ENCODE measurements at places on chromosomes 12 and 14.

DNA sequence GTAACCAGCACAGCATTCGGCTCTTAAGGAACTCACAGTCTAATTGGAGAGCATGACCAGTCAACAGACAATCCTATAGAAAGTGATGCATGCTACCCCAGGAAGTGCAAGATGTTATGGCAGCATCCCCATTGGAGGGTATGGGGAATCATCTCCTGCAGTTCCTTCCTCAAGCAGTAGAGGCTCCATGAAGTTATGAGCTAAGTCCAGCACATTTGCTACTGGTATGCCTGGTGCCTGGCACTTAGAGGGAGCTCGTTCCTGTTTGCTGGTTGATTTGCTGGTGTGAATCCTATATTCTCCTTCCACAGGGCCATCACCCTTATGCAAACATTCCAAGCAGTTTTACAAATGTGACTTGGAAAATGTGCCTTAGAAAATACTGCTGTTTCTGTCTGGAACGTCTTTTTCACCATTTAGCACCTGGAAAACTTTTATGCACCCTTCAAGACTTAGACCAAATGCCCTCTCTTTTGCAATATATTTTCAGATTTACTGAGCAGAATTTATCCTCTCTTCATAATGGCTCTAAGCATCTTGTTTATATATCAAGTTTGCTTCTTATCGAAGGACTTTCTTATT lies 136.1 kb upstream of the WSCD2 start:
- DNase-seq = no peak

DNA sequence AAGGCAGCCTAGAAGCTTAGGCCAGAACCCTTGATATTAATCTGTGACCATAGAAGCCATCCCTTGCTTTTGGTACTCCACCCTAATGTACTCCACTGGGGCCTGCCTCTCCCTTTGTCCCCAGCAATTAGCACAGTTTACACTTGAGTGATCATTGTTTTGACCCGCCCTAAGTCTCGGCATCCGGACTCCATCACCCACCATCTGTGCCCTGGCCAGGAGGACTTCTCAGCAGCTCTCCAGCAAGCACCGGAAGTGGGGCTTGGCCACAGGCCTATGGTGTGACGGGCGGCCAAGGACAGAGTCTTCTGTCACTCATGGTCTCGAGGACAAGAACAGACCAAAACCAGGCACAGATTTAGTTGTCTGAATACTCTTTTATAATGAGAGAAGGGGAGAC lies 126.5 kb upstream of the NTF3 start:
- DNase-seq = no peak

DNA sequence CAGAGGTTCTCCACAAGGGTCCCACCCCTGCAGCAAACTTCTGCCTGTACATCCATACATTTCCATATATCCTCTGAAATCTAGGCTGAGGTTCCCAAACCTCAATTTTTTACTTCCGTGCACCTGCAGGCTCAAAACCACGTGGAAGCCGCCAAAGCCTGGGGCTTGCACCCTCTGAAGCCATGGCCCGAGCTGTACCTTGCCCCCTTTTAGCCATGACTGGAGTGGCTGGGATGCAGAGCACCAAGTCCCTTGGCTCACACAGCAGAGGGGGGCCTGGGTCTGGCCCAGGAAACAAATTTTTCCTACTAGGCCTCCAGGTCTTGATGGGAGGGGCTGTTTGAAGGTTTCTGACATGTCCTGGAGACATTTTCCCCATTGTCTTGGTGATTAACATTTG lies 84.4 kb downstream of the FSCB start:
- DNase-seq = no peak

DNA sequence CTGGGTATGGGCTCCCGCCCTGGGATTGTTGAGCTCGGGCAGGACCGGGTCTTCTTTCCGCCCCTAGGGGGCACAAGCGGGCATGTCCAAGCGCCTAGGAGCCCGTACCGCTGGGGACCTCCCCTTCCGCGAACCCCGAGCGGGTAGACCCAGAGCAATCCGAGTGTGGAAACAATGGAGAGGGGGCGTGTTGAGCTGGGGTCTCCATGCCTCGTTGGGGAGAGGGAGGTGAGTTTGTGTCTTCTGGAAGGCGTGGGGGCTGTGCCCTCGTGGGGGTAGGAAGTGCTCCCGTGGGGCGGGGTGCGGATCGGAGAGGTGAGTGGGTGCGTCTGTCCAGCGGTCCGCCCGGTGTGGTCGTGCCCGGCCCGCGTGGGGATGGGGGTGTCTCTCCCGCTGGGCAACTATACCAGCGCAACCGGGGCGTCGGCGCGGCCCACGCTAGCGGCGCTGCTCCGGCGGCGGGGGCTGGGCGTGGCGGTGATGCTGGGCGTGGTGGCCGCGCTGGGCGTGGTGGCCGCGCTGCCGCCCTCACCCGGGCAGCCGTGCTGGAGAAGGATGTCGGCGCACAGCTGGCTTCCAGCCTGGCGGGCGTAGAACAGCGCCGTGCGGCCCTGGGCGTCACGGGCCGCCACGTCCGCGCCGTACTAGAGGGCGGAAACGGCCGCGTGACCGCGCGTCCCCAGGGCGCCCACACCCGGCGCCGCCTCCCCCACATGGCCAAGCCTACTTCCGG lies 12.2 kb downstream of the AGAP2 start:
- DNase-seq = no peak

DNA sequence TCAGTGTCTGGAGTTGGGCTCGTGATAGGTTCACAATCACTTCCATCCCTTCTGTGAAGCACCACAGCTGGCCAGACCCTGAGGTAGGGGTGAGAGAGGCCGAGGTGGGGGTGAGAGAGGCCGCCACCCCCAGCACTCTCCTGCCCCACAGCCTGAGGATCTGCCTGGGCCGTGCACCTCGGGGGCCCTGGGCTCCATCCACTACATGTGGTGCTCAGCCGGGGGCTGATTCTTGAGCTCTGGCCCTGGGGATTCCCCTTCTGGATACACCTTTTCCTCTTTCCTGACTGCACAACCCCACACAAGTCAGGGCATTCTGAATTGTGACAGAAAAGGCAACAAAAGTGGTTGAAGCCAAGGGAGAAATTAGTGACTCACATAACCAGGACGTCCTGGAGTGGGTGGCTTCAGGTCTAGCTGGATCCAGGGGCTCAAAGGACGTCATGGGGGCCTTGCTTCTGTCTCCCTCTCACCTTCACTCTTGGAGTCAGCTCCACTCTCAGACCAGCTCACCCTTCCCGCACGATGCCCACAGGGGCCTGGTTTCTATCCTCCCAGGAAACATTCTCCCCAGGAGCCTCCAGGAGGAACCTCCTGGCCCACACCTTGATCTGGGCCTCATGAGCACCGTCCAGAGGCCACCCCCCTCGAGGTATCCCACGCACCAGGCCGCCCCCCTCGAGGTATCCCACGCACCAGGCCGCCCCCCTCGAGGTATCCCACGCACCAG lies 12.1 kb upstream of the FBRSL1 start:
- no peak for DNase-seq
